ENCODE measurements at places on chromosomes 4 and X.

DNA sequence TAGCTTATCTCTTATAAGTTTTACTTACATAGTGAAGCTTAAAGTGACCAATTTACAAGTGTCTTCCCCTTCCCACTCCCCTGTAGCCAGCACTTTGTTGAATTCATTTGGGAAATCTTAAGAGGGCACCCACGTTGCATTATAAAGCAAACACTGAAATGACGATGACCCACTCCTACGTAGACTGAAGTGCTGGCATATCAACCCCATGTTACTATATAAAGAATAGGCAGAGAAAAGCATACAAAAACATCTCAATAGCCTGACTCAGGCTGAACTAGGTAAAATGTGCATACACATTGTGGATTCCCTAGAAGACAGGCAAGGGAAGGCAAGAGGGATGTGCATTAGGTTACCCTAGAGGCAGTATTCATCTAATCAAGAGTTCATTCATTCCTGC lies 313.4 kb downstream of the TENM3 start:
- DNase-seq, result no peak

GRCh38 chr4:34486461-34487363 lies 1757.6 kb downstream of the ARAP2 start:
- DNase-seq, result no peak

GRCh38 chr4:31125496-31125895 lies 405.3 kb downstream of the PCDH7 start:
- no peak for DNase-seq

- no peak for DNase-seq
These were observed 2214.5 kb upstream of the TENM3 start for GRCh38 chr4:180028682-180029081.

DNA sequence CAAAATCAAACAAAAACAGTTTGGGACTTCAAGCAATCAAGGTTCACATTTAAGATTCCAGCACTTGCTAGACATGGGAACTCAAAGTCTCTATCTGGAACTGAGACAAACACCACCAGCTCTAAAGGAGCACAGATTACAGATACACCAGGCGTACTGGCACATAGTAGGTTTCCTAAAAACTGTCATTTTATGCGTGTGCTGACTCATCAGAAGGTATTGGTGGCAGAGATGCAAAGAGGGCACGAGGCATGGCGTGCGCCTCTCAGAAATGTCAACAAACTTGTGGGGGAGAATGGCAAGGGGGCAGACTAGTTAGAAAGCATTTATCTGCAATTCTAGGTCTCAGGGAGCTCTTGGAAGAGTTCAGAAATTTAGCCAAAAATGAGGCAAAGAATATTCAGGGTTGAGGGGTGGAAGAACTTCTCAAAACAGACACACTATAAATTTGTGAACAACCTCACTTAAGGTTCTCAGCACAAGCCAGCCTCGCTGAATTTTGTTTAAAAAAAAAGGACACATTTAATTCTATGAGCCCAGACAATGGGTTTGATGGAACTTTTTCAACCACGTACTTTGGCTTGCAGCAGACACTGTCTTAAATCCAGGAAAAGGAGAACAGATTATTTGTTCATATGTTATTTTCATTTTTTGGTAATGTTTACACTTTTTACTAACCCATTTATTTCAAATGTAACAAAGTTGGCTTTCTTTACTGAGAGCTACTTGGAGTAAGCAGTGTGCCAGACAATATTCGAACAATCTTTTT lies 100.0 kb downstream of the SHISA3 start:
- no peak for DNase-seq

DNA sequence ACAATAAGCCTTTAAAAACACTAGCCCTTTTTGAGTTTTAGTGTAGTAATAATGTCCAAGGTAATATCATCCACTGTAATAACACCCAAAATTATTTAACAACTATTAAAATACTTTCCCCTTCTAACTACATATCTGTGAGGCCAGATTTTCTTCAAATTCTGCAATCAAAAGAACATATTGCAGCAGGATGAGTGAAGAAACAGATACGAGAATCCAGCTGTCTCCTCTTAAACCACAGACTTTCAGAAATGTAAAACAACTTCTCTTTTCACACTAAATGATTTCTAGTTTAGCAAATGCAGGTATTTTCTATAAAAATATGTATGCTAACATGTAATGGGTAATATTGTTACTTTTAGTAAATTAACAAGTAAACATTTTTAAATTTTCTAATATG lies 148.9 kb downstream of the PRDM5 start:
- DNase-seq, result no peak

DNA sequence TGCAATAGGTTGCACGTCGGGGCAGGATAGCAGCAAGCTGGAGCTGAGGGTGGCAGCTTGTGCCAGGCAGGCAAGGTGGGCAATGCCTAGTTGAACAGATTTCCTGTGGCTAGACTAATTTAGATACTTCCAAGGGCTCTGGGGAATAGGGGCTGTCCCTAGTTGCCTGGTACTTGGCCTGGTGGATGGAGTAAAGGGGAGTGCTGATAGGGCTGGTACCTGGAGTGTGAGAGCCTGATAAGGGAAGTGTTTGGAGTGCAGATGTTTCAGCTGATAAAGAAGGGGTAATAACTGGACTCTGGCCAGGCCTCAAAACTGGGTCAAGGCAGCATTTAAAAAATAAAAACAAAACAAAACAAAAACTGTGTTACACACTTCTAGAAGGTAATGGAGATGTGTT lies 665.5 kb downstream of the CCSER1 start:
- DNase-seq, result no peak

GRCh38 chr4:87365348-87365747 lies 25.6 kb downstream of the HSD17B11 start:
- no peak for DNase-seq

- no peak for DNase-seq
These were observed 110.5 kb downstream of the ANXA3 start for GRCh38 chr4:78661921-78662521.

- no peak for DNase-seq
These were observed 105.4 kb downstream of the SYNPO2 start for GRCh38 chr4:118994030-118994429.

GRCh38 chr4:84324303-84325245 lies 174.5 kb downstream of the NKX6-1 start:
- no peak for DNase-seq

DNA sequence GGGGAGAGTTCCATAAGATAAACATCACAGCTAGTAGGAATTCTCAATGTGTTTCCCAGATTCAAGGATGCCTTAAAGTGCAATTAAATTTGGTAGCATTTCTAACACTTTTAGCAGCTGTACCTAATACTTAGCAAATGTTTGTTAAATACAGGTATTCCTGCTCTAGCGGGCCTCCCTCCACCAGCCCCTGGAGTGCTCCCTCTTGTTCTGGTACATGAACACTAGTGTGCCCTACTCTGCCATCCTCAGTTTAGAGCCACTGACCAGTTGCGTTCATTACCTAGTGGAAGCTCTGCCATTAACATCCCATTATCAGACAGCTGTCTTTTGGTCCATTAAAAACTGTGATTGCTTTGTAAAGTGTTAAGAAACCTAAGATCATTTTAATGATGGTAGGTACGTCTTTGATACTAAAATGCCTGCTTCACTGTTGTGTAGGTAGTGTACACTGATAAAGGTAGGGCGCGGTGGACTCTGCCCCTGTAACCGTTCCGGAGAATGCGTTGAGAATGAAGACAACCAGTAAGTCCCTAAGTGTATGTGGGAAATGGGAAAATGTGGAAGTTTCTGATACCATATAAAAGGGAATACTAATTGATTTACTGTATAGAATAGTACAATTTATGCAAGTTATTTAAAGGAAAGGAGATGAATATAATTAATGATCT lies 21.7 kb downstream of the KIAA0232 start:
- no peak for DNase-seq

- DNase-seq, result no peak
These were observed 49.8 kb downstream of the OSTC start for GRCh38 chr4:108700081-108700757.

Data from vagina (tissue), 2 donors.